ENCODE measurements at places on chromosomes 11 and 22.
A peak's percentile ranks its signal among the peaks of the same experiment; 100 is the strongest.

DNA sequence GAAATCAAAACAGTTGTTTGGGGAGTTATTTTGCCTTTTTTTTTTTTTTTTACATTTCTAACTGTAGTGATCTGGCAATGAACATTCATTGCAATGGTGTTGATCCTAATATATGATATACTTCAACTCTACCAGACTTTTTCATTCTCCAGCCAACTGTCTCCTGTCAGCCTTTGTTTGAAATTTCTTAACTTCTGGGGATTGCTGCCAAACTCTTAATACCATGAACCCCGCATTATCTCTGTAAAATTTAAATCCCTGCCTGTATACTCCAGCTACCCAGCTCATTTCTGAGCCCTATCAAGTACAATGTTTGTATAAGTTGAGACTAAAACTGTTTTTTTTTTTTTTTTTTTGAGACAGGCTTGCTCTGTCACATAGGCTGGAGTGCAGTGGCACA lies 280.7 kb downstream of the TTC28 start:
- no peak for ATAC-seq

- ATAC-seq = no peak
Measured at GRCh38 chr22:49583886-49584505, 243.7 kb downstream of the BRD1 start.

DNA sequence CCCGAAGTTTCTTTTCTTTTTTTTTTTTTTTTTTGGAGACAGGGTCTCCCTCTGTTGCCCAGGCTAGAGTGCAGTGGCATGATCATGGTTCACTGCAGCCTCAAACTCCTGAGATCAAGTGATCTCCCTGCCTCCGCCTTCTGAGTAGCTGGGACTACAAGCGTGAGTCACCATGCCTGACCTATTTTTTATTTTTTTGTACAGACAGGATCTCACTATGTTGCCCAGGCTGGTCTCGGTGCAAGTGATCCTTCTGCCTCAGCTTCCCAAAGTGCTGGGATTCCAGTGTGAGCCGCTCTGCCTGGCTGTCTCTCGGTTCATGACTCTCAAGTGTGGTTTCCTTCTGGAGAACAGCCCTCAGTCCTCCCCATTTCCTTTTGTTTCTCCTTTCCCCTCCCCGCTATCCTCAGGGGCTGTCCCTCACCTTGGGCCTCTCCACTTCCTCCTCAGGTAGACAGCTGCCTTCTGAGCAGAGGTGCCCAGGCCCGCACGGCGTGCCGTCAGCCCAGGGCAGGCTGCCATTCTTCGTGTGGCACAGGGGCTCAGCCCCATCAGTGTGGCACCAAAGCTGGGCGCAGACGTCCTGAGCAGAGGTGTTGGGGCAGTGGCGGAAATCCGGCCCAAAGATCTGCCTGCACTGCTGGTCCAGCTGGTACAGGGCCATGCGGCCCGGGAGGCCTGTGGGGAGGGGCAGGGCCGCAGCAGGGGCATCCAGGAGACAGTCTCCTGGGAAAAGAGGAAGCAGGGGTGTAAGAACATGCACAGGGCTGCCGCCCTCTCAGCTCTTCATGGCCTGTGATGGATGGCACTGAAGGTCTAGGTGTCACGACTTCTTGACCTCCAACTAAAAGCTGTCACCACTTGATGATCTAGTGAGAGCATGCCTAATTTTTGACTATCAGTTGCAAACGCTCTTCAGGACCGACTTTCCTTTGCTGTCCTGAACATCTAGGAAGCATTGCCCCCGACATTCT lies 14.0 kb downstream of the ADAMTS8 start:
- ATAC-seq = peak; percentile 7

DNA sequence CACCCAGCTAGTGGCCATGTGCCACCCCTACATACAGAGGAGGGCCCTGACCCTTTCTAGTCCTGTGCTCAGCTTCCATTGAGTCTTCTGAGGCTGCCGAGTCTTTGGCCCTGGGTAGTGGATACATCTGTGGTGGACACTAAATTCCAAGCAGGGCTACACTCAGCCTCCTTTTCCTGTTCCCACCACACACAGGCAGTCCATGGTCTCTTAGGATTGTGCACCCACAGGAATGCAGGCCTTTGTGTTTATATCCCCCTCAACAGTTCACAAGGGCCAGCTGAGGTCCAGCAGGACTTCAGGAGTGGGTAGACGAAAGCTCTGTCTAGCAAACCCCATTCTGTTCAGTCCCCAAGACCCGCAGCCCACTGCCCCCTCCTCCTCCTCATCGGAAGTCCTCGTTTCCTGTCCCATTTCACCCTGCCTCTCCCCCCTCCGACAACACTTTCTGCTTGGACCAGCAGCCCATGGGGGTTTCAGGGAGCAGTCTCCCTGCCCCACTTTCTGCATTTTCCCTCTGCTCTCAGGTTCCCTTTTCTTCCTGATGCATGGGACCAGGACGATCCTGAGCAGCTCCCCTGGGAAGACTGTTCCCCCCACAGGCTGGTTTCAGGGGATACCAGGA lies 91.8 kb downstream of the SWAP70 start:
- ATAC-seq = no peak

DNA sequence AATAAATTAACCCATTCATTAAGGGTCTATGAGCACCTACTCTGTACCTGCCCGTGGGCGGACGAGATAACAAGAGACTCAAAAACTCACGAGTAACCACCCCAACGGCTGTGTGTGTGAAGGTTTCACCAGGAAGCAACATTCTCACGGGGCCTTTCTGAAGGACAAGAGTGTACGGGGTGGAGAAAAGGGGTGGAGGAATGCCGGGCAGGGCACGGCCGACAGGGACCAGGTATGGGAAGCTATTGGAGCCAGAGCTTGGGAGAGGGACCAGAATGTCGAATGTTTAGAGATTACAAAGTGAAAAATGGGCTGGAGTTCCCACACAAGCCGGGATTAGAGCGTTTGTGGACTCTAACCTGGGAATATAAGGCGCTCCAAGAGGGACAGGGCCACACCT lies 1.6 kb downstream of the KMT5B start:
- ATAC-seq = no peak

- no peak for ATAC-seq
Measured at GRCh38 chr11:31110830-31111229, 258.7 kb downstream of the DCDC1 start.

GRCh38 chr11:1959786-1960185 lies 12.7 kb downstream of the MRPL23 start:
- ATAC-seq = no peak

DNA sequence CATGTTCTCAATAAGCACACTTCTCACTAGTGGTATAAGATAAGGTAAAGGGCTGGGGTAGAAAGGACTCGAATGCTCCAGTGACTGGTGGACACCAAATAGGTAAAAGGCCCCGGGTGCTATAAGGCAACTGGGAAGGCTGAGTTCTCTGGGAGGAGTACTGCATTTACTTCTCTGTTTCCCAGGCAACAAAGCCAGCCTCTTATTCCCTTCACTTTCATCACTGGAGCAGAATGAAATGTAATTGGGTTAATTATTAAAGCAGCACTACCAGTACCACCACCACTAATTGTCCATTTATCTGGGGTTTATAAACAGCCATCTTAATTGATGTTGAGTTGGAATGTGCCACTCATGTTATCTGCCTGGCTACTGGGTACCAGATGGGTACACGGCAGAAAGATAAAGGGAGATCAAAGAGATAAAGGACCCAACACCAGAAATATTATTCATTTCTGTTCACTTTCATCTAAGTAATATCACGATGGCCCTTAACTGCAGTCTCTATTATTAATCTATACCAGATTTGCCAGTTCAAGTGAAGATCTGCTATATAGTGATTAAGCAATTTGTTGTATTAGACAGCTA lies 94.4 kb upstream of the CHRM4 start:
- no peak for ATAC-seq

- ATAC-seq = peak; percentile 8
Measured at GRCh38 chr11:10808235-10808552, 532 bp downstream of the EIF4G2 start.
